ENCODE measurements at places on chromosomes 4 and X.

GRCh38 chr4:95231681-95232080, 317.1 kb downstream of the UNC5C start:
- DNase-seq, result no peak

- peak; percentile 31 for DNase-seq
Measured at GRCh38 chr4:168755598-168756477, 254.2 kb downstream of the CBR4 start.

- DNase-seq, result no peak
Measured at GRCh38 chrX:14344172-14344940, 185.0 kb upstream of the GLRA2 start.

GRCh38 chr4:130359542-130359941, 1263.6 kb downstream of the C4orf33 start:
- peak; percentile 1 for DNase-seq

GRCh38 chr4:140081641-140082390, 72.2 kb downstream of the MAML3 start:
- DNase-seq, result no peak

GRCh38 chrX:120680090-120680489, 50.2 kb upstream of the C1GALT1C1 start:
- DNase-seq, result no peak

DNA sequence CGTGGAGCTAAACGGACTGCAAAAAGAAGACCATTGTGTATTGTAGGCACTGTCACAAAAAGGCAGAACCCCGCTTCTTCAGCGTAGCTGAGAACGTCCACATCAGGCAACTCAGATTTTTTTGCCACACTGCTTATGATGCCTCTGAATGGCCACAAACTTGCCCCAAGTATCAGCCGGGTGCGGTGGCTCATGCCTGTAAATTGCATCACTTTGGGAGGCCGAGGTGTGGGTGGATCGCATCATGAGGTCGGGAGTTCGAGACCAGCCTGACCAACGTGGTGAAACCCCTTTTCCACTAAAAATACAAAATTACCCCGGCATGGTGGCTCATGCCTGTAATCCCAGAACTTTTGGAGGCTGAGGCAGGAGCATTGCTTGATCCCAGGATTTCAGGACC, 14.9 kb upstream of the IL3RA start:
- DNase-seq, result no peak

DNA sequence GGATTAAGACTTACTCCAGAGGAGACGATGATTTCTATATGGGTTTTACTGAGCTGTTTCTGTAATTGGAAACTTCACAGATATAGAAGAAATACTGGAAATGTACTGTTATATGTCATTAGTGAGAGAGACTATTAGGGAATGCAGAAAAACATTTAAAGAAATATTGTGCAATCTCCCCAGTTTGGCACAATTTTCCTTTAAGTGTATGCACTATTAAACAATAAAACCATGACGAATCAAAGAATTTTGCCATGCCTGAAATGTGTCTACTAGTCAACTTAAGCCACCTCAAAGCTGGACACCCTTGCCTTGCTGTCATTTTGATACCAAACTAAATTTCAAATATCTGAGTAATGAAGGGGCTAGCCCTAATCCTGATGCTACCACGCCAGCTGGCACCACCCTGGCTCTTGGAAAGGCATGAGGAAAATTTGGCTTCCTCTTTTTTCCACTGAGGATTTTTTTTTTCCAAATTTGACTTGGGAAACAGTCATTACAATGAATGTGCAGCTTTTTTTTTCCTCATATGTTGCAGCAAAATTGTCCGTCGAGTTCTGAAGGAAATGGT, 36.1 kb downstream of the MTTP start:
- DNase-seq, result no peak

GRCh38 chr4:36823199-36823967, 421.2 kb upstream of the NWD2 start:
- no peak for DNase-seq

DNA sequence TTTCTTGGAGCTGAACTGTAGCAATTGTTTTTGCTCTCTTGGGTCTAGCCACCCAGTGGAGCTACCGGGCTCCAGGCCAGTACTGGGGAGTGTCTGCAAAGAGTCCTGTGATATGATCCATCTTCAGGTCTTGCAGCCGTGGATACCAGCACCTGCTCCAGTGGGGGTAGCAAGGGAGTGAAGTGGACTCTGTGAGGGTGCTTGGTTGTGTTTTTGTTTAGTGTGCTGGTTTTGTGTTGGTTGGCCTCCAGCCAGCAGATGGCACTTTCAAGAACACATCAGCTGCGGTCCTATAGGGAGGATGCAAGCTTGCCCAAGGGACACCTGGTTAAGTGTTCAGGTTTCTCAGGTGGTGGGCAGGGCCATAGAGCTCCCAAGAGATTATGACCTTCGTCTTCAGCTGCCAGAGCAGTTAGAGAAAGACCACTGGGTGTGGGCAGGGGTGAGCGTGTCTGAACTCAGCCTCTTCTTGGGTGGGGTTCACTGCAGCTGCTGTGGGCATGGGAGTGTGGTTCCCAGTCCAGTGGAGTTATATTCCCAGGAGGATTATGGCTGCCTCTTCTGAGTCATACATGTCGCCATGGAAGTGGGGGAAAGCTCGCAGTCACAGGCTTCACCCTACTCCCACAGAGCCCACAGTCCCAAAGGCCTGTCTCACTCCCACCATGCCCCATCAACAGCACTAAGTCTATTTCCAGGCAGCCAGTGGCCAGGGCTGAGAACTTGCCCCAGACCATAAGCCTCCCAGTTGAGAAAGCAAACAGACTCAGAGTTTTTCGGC, 811.6 kb downstream of the GLUD2 start:
- no peak for DNase-seq

GRCh38 chr4:98539741-98540140, 118.7 kb downstream of the TSPAN5 start:
- no peak for DNase-seq

GRCh38 chr4:144580430-144580829, 65.5 kb upstream of the HHIP start:
- no peak for DNase-seq

GRCh38 chr4:156493858-156494257, 477.7 kb downstream of the PDGFC start:
- no peak for DNase-seq

DNA sequence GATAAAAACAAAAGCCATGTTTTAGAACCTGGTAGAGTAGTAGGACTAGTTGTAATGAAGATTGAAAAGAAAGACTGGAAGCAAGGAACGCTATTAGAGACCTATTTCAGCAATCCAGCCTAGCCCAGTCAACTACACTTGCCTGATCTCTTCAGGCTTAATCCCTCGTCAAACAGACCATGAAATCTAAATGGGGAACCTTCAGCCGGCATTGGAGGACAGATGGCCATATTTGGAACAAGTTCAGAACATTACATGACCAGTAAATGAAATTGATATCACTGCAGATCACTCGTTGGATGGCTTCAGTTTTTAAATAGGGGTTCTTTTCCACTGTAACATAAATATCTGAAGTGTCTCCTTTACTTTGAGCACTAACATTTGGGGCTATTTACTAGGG, 84.8 kb upstream of the WDR44 start:
- no peak for DNase-seq

DNA sequence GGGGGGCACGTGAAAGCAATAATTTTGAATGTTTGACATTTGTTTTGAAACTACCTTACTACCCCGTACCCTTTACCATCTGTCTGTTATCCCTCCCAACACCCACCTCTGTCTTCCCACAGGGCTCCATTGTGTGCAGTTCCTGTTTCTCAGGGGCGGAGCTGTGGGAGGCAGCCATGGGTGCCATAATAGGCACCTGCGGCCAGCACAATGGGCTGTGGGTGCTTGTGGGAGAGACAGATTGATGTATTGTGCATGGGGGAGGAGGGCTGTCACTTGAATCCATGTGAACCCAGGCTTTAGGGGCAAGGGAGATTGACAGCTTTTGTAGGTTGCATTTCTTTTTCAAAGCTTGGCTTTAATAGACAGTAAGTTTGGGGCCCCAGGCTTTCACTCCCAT, 122.6 kb upstream of the CXorf66 start:
- DNase-seq, result no peak

GRCh38 chr4:184284336-184284690, 66.6 kb upstream of the ENPP6 start:
- no peak for DNase-seq

DNA sequence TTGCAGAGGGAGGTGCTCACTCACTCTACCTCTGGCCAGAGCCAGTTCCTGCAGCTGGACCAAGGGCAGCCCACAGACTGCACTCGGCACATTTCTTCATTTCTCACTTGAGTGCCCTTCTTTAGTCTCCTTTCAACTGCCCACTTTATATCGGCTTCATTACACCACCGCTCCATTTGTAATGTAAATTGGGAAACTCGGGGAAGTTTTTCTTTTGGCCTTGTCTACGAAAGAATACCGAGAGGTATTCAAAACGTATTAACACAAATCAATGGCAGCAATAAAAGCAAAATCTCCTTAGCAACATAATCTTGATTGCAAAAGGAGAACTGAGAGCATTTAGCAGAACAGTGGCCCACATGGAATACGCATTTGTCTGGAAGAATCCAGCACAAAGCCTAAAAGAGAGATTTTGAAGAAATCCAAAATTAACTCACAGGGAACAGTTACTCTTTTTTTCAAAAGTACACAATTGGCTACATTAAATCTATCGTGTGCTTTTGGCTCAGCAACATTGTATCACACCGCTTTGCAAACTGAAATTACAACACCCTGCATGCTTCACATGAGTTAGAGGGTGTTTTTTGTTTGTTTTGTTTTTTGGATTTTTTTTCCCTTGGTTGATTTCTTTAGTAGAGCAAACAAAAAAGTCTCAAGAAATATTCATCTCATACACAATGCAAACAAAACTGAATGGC, 62.6 kb downstream of the CHIC2 start:
- DNase-seq, result no peak

DNA sequence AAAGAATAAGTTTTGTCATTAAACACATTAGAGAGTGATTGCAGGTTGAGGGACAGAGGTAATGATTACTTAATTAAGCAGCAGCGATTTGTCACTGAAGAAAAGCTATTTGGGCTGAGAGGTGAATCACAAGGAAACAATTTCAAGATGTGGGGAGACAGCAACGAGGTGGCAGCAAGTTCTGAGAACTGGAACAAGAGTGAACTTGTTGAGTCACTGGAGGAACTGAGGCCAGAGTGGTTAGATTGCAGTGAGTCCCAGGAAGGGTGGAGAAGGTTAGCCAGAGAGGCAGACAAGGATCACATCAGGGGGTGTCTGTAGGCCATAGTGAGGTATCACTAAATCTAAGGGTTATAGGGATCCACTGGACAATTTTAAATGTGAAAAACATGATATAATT, 57.9 kb upstream of the TMPRSS11A start:
- no peak for DNase-seq

DNA sequence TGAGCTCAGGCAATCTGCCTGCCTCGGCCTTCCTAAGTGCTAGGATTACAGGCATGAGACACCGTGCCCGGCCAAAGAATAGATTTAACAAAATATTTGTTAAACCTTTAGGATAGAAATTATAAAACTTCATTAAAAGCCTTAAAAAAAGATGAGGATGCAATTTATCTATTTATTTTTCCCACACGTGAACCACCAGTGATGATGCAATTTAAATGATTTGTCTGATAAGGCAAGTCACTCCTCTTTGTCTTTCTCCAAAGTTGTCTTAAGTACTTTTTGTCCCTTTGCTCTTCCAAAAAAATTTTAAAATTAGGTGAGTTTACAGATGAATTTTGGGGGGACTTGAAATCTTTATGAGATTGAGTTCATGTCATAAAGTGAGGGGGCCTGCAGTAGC, 58.2 kb downstream of the SLC34A2 start:
- no peak for DNase-seq

DNA sequence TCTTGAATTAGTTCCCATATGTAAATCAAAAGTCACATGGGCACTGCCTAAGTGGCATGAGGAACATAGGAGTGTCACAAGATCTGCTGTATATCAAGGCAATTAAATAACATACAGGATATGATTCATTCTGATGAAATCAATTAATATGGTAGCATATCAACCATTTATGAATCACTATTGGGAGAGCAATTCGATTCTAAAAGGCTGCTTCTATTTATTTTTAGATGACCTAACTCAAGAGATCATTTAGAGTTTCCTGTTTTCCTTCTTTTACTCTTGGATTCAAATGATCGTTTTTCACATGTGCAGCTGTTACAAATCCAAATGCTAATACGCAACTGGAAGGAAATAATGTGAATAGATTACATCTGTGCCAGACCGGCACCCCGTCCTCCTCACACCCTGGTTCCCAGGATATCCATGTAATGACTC, 81.9 kb downstream of the HCCS start:
- DNase-seq, result no peak

GRCh38 chr4:62531264-62531663, 1331.1 kb downstream of the ADGRL3 start:
- DNase-seq, result no peak

- DNase-seq, result no peak
Measured at GRCh38 chr4:175954685-175955084, 111.0 kb upstream of the WDR17 start.

GRCh38 chr4:159048166-159048886, 54.6 kb upstream of the RAPGEF2 start:
- DNase-seq, result peak; percentile 73

DNA sequence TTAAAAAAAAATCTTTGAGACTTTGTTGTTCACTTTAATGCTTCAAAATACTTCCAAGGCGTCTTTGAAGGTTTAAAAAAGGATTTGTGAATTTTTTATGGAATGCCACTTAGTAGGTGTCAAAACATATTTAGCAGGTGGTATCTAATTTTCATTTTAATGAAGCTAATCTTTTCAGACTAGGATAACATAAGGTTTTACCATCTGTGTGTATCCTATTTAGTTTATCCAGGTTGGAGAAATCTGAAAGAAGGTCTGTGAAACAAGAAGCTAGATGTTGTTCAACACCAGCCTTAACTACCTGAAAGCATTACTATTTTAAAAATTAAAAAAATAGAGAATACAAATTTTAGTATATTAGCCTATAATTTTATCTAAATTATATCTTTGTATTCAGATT, 193.4 kb downstream of the GRID2 start:
- DNase-seq, result no peak

- DNase-seq, result no peak
Measured at GRCh38 chrX:149715468-149715867, 3.6 kb downstream of the MAGEA11 start.

GRCh38 chrX:70434352-70434866, 10.2 kb upstream of the DLG3 start:
- peak; percentile 90 for DNase-seq

GRCh38 chr4:173169428-173170181, 994 bp downstream of the GALNT7 start:
- peak; percentile 58 for DNase-seq

- no peak for DNase-seq
Measured at GRCh38 chr4:1759818-1760223, 33.3 kb upstream of the FGFR3 start.

DNA sequence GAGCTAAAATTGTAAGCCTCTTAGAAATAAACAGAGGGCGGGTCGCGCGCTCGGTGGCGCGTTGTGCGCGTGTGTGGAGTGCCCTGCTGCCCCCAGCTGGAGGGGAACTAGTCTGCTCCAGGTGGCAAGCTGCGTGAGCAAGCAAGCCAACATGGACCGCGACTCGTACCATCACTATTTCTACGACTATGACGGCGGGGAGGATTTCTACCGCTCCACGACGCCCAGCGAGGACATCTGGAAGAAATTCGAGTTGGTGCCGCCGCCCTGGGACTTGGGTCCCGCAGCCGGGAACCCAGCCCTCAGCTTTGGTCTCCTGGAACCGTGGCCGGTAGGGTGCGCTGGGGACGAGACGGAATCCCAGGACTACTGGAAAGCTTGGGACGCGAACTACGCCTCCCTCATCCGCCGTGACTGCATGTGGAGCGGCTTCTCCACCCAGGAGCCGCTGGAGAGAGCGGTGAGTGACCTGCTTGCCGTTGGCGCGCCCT, 66.1 kb downstream of the DNAAF6 start:
- DNase-seq, result no peak

All from AG08395 (cell line).